ENCODE measurements at places on chromosomes 6 and 20.

- no peak for DNase-seq
Measured at GRCh38 chr6:110520992-110521543, 44.7 kb upstream of the SLC22A16 start.

DNA sequence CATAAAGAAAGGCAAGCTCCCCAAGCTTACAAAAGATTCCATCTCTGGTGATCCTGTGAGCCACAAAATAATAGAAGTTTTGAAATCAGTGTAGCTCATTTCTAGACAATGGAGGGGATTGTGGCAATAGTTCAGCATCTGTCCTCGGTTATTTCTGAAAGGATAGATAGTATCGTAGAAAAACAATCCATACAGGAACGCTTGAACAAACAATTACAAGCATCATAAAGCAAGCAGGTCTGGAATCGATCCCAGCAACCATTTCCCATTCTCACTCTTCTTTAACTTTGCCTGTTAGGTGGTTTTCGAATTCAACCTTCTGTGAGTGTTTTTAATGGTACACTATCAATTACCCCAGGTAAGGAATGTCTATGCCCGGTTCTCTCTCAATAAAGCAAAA, 931.1 kb downstream of the KIF16B start:
- DNase-seq: no peak

GRCh38 chr20:64079273-64080012, at the start of gene RGS19:
TSS of gene RGS19 (minus strand) at chr20:64079518. CDS start at chr20:64076886, 2,632 bp downstream.
- DNase-seq: no peak

- DNase-seq: no peak
Measured at GRCh38 chr20:22402550-22402949, 181.8 kb downstream of the FOXA2 start.

GRCh38 chr6:111278731-111279130, 191.4 kb downstream of the SLC16A10 start:
- no peak for DNase-seq

DNA sequence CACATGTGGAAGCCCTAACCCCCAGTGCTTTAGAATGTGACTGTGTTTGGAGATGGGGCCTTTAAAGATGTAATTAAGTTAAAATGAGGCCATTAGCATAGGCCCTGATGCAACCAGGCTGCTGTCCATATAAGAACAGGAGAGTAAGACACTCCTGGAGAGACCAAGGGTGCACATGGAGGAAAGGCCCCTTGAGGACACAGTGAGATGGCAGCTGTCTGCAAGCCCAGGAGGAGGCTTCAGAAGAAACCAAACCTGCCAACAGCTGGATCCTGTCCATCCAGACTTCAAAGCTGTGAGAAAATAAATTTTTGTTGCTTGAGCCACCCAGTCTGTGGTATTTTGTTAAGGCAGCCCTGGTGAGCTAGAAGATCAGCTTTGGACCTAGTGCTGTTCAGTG, 16.8 kb upstream of the SNRPB2 start:
- no peak for DNase-seq

- no peak for DNase-seq
Measured at GRCh38 chr20:237489-237888, 10.4 kb downstream of the DEFB129 start.

- DNase-seq: peak; percentile 20
Measured at GRCh38 chr20:54231036-54231435, 23.1 kb downstream of the PFDN4 start.
